Stimulated activated CD8-positive, alpha-beta memory T cell treated with anti-CD3 and anti-CD28 coated beads, Interleukin-15, amount 100 ng/mL, for 4 hours (primary cell): ENCODE measurements at places on chromosomes 7 and 10.

- DNase-seq = no peak
These were observed 11.8 kb upstream of the PCGF5 start for GRCh38 chr10:91208642-91209041.

GRCh38 chr7:24905996-24906770 is 73.8 kb downstream of the OSBPL3 start:
- no peak for DNase-seq

- no peak for DNase-seq
These were observed 113.2 kb downstream of the CALCR start for GRCh38 chr7:93461350-93461749.

GRCh38 chr7:102913826-102914225 is 1.0 kb downstream of the LRRC17 start:
- DNase-seq = no peak

GRCh38 chr7:46559194-46559832 is 638.2 kb upstream of the IGFBP3 start:
- DNase-seq = no peak

GRCh38 chr10:26567351-26567721 is 129.2 kb downstream of the APBB1IP start:
- no peak for DNase-seq

- DNase-seq = no peak
These were observed 87.9 kb downstream of the EBF3 start for GRCh38 chr10:129875993-129876726.

GRCh38 chr10:48800007-48800675 is 115.5 kb downstream of the WDFY4 start:
- no peak for DNase-seq

DNA sequence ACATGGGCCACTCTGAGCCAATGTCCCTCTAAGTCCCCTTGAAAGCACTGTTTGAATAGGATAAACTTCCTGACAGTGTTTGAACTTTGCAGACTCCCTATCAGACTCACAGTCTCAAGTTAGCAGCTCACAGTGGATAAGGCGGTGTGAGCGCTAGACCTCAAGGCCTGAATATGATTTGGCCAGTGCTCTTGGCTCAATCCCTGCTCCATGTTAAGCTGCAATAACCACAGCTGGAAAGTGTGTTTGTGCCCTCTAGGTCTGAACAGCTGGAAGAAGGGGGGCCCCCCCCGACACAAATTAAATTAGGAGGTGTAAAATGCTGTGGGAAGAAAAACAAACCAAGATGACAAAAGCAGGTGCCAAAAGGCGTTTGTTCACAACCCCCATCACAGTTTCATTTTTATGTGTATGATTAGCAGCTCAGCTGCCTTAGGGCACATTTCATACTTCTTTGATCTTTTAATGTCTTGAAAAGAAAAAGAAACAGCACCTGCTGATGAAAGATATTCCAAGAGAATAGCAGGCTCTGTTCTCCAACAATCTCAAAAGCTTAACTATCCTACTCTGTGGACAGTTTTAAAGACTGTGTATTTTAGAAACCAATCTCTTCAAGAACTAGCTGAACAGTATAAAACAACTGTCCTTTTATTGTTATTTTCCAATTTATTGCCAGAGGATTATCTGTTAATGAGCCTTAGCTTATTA is 167.6 kb downstream of the SNX13 start:
- DNase-seq = no peak
